ENCODE measurements at places on chromosomes 4 and X. TPM values are rescaled to one million over a fixed set of nuclear protein-coding genes. Genes with fewer than 3 reads are reported as not detected.

GRCh38 chrX:47706575-47706974 lies 47.6 kb upstream of the UXT start:
- H3K36me3 ChIP-seq = no peaks in the 10 kb centered on the region
- no peak for DNase-seq
- peaks cover 14% of the 10 kb centered on the region for H3K27me3 ChIP-seq
- no peak overlapping the region for H3K27ac ChIP-seq

GRCh38 chrX:40094041-40094899 lies 3.5 kb downstream of the BCOR start:
- H3K27me3 ChIP-seq = no peaks in the 10 kb centered on the region
- peak overlapping the region; percentile 56 for H3K27ac ChIP-seq
- peaks cover 10% of the 10 kb centered on the region for H3K36me3 ChIP-seq
- DNase-seq = peak; percentile 54

DNA sequence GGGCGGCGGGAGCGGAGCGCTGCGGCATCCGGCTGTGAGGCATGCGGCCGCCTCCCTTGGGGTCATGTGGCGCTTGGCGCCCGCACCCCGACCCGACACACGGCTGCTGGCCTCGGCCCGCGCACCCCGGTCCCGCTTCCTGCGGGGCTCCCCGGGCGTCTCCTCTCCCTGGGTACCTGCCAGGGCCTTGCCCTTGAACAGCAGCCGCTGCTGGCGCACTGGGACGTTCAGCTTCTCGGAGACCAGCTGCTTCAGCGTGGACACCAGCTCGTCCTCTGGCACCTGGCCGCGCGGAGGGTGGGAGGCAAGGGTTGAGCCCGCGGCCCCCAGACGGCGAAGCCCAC lies 391 bp downstream of the UBL4A start:
- H3K36me3 ChIP-seq = peaks cover 18% of the 10 kb centered on the region
- peak; percentile 47 for DNase-seq
- no peaks in the 10 kb centered on the region for H3K27me3 ChIP-seq
- peak overlapping the region; percentile 58 for H3K4me3 ChIP-seq

DNA sequence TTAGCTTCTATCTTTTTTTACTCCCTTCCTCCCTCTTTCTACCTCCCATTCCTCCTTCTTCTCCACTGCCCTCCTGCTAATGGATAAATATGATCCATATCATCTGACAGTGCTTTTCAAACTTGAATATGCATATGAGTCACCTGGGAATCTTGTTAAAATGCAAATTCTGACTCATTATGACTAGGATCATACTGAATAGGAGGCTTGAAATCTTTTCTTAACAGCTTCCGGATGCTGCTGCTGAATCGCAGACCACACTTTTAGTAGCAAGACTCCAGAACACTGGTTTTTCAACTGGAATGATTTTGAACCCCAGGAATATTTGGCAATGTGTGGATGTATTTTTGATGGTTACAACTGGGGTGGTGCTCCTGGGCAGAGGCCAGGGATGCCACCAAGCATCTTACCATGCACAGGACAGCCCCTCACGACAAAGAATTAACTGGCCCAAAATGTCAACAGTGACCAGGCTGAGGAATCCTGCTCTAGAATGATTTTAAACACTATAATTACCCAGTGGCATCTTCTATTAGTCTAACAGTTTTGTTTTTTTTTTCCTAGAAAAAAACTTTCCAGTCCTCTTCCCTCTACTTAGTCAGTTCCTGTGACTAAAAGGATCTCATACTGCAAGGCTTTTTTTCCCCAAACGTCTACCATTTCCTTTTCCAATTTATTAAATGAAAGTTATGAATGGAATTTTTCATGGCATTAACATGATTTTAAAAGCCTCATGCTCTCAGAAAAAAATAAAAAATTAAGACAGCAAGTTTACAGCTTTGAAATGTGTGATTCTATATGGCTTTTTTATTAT lies 10.6 kb upstream of the PYURF start:
- H3K4me3 ChIP-seq = no peak overlapping the region
- no peaks in the 10 kb centered on the region for H3K27me3 ChIP-seq
- H3K36me3 ChIP-seq = no peaks in the 10 kb centered on the region
- DNase-seq = no peak
- H3K4me1 ChIP-seq = peaks cover 1% of the 10 kb centered on the region

GRCh38 chr4:142324572-142324971 lies 521.5 kb downstream of the INPP4B start:
- no peaks in the 10 kb centered on the region for H3K27me3 ChIP-seq
- no peak overlapping the region for H3K27ac ChIP-seq
- H3K4me1 ChIP-seq = peaks cover 19% of the 10 kb centered on the region

- H3K27me3 ChIP-seq = no peaks in the 10 kb centered on the region
- no peaks in the 10 kb centered on the region for H3K36me3 ChIP-seq
- no peak overlapping the region for H3K27ac ChIP-seq
- DNase-seq = no peak
- H3K4me1 ChIP-seq = no peaks in the 10 kb centered on the region
Observed at GRCh38 chr4:149062997-149063396, 620.8 kb upstream of the NR3C2 start.

DNA sequence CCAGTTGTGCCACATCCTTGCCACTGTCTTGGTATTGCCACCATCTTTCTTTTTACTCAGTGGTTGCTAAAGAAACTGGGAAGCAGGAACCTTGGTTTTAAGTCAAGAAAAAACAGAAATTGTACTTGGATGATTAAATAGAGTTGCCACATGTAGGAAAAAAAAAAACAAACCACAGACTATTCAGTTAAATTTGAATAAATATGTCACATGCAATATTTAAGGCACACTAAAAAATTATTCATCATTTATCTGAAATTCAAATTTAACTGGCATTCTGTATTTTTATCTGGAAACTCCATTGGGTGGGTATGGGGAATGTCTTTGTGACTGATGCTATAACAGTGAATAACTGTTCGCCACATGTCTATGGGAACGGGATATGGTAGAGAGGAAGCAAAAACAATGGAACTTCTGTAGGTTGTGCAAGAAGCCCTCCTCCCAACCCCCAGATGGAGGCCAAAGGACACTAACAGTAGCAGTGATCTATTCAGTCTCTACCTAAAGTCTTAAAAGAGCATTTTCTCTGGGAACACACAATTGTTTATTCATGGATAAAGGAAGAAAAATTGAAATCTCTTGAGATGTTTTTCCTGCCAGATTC lies 57.0 kb upstream of the PLAC8 start:
- no peak for DNase-seq
- H3K4me1 ChIP-seq = peaks cover 12% of the 10 kb centered on the region
- H3K27me3 ChIP-seq = peaks cover 20% of the 10 kb centered on the region

- H3K4me1 ChIP-seq = no peaks in the 10 kb centered on the region
- H3K27ac ChIP-seq = no peak overlapping the region
- no peak for DNase-seq
- no peaks in the 10 kb centered on the region for H3K36me3 ChIP-seq
- no peaks in the 10 kb centered on the region for H3K27me3 ChIP-seq
Observed at GRCh38 chrX:87374324-87374723, 143.3 kb upstream of the KLHL4 start.

DNA sequence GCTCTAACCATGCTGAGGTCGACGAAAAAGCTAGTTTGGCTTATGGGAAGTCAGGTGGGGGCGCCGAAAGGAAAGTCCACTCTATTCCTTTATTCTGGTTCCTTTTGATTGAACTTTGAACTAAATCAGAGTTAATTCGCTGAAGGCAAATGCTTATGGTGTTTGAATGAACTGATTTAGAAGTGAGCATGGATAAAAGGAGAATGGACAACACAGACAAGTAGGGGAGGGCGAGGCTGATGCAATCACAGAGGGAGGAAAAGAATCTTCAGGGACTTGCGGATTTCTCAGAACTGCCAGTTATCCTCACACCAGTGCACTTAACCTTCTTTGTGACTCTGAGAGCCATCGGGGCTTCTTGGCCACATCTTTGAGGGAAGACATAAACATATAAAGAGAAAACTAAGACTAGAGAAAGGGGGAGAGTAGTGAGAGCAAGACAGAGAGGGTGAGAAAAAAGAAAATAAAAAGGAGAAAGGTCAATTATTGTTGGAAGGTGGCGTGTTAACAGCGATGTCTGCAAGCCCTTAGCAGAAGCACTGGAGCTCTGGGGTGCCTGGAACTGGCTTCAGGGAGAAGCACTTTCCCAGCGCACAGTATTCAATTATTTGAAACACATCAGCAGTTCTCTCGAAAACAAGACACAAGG lies 79.6 kb upstream of the PLAC1 start:
- no peaks in the 10 kb centered on the region for H3K4me1 ChIP-seq
- H3K27ac ChIP-seq = no peak overlapping the region
- DNase-seq = no peak
- no peaks in the 10 kb centered on the region for H3K36me3 ChIP-seq
- H3K4me3 ChIP-seq = no peak overlapping the region
- H3K27me3 ChIP-seq = no peaks in the 10 kb centered on the region

DNA sequence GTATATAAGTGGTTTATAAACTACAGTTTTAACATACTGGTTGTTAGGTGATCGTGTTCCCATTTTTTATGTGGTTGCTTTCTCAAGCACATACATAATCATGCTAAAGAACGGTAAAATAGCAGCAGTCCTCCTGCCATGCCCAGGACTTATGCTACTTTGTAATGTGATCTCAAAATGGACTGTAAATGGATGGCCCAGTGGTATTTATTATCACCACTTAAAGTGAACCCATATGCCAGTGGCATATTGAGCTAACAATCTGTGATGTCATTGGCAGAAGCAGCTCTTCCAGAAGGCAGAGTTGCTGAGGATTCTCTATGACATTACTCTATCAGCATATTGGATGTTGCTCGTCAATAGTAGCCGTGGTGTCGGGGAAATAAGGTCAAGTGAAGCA lies 28.6 kb downstream of the ANK2 start:
- no peaks in the 10 kb centered on the region for H3K27me3 ChIP-seq
- DNase-seq = no peak
- H3K27ac ChIP-seq = no peak overlapping the region
- H3K4me1 ChIP-seq = no peaks in the 10 kb centered on the region
- no peak overlapping the region for H3K4me3 ChIP-seq

DNA sequence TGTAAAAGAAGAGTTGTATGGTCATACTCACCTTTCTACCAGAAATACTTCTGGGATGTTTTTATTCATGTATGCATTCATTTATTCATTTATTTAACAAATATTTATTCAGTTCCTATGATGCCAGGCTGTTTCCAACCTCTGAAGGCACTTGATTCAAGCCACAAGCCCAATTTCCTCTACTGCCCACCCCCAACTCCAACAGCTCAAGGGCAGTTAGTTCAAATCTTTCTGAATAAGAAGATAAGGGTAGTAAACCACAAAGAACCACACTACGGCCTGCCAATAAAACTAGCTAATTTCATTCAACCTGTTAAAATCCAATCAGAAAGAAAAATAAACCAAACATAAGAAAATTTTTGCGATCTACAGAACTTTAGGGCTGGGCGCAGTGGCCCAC lies 31.2 kb downstream of the LRBA start:
- DNase-seq = no peak
- no peaks in the 10 kb centered on the region for H3K27me3 ChIP-seq
- H3K4me1 ChIP-seq = peaks cover 21% of the 10 kb centered on the region
- H3K36me3 ChIP-seq = peaks cover 19% of the 10 kb centered on the region
- no peak overlapping the region for H3K4me3 ChIP-seq
- H3K27ac ChIP-seq = no peak overlapping the region

DNA sequence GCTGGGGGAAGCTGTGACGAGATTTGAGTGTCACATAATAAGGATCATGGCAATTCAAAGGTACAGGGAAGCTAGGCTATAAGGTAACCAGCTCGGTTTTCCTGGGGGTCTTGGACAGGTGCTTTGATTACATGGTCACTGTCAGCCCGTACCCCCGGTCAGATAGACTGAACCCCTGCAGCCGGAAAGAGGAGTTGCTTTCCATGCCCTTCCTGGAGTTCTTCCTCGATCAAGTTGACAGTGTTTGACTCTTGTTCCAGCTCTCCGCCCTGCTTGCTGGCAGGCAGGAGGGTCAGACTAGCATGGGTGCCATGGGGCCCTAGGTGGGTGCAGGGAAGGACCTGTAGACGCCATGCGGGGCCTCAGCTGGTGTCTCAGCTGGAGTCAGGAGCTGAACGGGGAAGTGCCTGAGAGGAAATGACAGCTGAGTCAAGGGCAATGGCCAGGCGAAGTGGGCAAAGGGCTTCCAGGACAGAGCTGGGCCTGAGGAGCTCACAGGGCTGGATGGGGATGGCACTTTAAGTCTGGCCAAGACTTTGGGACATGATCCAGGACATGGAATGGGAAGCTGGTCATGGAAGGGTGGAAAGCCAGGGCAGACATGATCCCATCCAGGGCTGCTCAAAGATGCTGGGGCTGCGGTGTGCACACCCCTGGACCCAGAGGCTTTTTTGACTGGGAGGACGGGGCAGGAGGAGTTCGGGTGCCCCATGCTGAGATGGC lies 1.6 kb downstream of the TMEM187 start:
- H3K36me3 ChIP-seq = peaks cover 12% of the 10 kb centered on the region
- DNase-seq = no peak
- H3K27me3 ChIP-seq = no peaks in the 10 kb centered on the region

- no peaks in the 10 kb centered on the region for H3K4me1 ChIP-seq
- H3K27me3 ChIP-seq = no peaks in the 10 kb centered on the region
- H3K27ac ChIP-seq = no peak overlapping the region
- H3K4me3 ChIP-seq = no peak overlapping the region
- no peaks in the 10 kb centered on the region for H3K36me3 ChIP-seq
- DNase-seq = no peak
Observed at GRCh38 chr4:13990596-13991589, 363.4 kb upstream of the BOD1L1 start.

- no peak overlapping the region for H3K4me3 ChIP-seq
- no peaks in the 10 kb centered on the region for H3K36me3 ChIP-seq
- H3K27ac ChIP-seq = no peak overlapping the region
- no peak for DNase-seq
Observed at GRCh38 chr4:93657527-93657926, 171.0 kb upstream of the ATOH1 start.

SMIM31 gene
- not detected for total RNA-seq

BEND4 gene
- total RNA-seq = 0.13 TPM

KLF8 gene
- total RNA-seq = 13.1 TPM
